ENCODE measurements at places on chromosomes 6 and 20.

DNA sequence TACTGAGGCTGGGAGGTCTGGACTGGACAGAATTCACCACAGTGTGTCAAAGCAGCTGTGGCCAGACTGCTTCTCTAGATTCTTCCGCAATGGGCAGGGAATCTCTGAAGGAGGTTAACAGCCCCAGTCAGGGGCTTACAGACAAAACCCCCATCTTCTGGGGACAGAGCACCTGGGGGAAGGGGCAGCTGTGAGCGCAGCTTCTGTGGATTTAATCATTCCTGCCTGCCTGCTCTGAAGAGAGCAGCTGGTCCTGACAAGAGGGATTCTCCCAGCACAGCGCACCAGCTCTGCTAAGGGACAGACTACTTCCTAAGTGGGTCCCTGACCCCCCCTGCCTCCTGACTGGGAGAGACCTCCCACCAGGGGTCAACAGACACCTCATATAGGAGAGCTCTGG lies 32.5 kb upstream of the UNC93A start:
- DNase-seq = no peak

DNA sequence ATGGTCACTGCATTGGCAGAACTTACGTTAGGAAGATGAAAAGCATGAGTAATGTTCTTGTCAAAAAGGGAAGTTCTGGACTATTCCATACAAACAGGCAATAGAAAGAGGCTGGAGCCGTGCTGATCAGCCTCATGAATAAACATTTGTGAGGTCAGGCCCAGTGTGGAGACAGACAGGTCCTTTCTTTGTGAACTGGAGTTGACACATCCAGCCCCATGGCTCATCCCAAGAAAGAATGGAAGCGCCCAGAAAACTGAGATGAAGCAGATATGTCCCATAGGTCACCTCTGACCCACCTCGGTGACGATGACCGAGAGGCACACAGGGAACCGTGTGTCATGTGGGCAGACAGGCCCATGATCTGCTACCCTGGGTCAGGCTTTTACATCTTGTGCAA lies 276.0 kb upstream of the SGK1 start:
- DNase-seq = no peak

GRCh38 chr20:15485519-15485918 lies 1087.7 kb downstream of the KIF16B start:
- no peak for DNase-seq

GRCh38 chr6:55827818-55828522 lies 47.4 kb downstream of the BMP5 start:
- DNase-seq = no peak

- DNase-seq = no peak
These were observed 31.0 kb downstream of the E2F3 start for GRCh38 chr6:20432692-20433091.

- DNase-seq = no peak
These were observed 402.3 kb downstream of the CDC5L start for GRCh38 chr6:44789806-44790205.

GRCh38 chr6:158408552-158409130 lies 96.4 kb downstream of the TULP4 start:
- DNase-seq = no peak

- DNase-seq = no peak
These were observed 8.9 kb downstream of the PNISR start for GRCh38 chr6:99416226-99416625.

GRCh38 chr6:79872303-79872702 lies 75.0 kb downstream of the ELOVL4 start:
- DNase-seq = no peak

DNA sequence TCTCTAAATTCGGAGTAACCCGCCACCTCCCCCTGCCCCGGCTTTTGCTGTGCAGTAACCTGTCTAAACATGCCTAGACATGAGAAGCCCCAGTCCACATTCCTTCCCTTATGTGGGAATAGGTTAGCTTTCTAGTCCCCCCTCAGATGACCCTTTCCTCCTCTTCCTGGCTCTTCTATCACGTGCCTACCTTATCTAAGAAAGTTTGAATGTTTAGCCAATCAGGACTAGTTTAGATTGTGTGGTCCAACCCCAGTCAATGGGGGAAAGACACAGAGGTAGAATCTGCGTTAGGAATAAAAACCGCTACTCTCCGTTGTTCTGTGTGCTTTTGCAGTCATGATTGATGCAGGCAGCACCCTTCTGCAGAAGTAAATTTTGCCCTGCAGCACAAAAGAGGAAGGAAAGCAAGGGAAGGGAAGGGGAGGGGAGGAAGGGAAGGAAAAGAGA lies 69.0 kb upstream of the CD93 start:
- DNase-seq = no peak
